Peyer's patch (tissue), 4 donors: ENCODE measurements at places on chromosomes 5 and 9.

GRCh38 chr9:126205265-126205664 is 121.4 kb upstream of the MVB12B start:
- no peaks in the 10 kb centered on the region for H3K4me1 ChIP-seq
- no peaks in the 10 kb centered on the region for H3K36me3 ChIP-seq
- no peak overlapping the region for H3K27ac ChIP-seq
- no peaks in the 10 kb centered on the region for H3K27me3 ChIP-seq

DNA sequence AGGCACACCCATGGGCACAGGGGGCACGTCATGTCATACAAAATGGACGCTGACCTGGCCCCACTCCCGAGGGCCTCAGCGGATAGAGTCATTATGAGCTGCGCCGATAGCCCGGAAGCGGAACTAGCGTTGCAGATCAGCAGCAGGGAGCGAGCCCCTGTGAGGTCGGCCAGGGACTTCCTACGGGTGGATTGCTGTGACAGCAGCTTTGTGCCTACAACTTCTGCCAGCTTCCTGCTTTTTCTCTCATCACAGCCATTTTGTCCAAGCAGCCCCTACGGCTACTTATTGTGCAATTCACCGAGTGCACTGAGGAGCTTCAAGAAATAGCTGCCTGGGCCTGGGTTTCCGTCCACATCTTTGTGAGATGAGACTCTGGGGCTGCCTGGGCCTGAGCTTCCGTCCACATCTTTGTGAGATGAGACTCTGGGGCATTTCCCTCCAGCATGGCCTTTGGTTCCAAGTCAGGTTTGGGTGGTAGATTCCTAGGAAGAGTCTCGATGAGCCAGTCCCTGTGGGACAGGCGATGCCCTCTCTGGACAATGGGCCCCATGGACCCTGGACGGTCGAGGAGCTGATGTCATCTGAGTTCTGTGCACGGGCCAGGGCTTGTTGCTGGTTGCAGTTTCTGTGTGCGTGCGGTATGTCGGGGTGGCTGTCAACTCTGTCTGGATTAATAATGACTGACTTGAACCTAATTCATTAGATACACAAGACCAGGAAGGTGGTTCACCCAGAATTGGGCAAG is 67.0 kb upstream of the GNE start:
- H3K36me3 ChIP-seq = no peaks in the 10 kb centered on the region
- no peak overlapping the region for H3K4me3 ChIP-seq
- no peak for DNase-seq
- no peak overlapping the region for H3K27ac ChIP-seq
- H3K4me1 ChIP-seq = peaks cover 6% of the 10 kb centered on the region
- H3K27me3 ChIP-seq = no peaks in the 10 kb centered on the region

- H3K36me3 ChIP-seq = no peaks in the 10 kb centered on the region
- peak; percentile 62 for DNase-seq
- peak overlapping the region; percentile 36 for H3K27ac ChIP-seq
- H3K27me3 ChIP-seq = no peaks in the 10 kb centered on the region
- no peaks in the 10 kb centered on the region for H3K4me1 ChIP-seq
- no peak overlapping the region for H3K4me3 ChIP-seq
These were observed 29.6 kb downstream of the MAML1 start for GRCh38 chr5:179762079-179762780.

DNA sequence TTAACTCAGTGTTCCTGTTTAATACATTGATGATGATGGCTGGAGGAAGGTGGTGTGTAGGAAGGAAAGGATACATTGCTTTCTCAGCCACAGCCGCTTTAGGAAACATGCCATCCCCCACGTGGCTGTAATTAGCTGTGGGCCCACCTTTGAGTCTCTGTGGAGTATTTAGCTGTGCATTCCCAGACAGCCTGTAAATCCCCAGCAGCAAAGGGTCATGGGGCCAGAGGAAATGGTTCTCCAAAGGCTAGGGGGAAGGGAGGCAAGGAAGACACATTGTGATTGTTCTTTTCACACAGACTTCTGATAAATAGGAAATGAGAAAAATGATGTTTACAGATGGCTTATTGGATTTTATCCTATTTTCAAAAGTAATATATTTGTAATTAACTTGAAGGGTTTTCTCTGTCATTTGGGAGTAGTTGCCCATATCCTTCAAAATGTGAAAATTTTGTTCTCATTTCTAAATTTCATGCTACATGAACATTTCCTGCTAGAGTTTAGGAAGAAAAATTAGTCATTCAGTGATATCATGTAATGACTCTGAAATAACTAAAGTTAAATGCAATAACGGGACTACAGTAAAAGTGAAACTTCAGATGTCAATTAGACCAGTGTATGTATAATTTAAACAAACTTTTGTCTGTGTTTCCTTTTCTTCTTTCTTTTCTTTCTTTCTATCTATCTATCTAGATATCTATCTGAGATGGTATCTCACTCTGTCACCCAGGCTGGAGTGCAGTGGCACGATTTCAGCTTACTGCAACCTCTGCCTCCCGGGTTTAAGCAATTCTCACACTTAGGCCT is 24.3 kb upstream of the F2R start:
- H3K4me1 ChIP-seq = peaks cover 15% of the 10 kb centered on the region
- peaks cover 23% of the 10 kb centered on the region for H3K36me3 ChIP-seq
- H3K4me3 ChIP-seq = no peak overlapping the region
- no peak overlapping the region for H3K27ac ChIP-seq
- no peak for DNase-seq

- no peaks in the 10 kb centered on the region for H3K27me3 ChIP-seq
- no peak overlapping the region for H3K4me3 ChIP-seq
- DNase-seq = no peak
- no peaks in the 10 kb centered on the region for H3K4me1 ChIP-seq
- no peaks in the 10 kb centered on the region for H3K36me3 ChIP-seq
- H3K27ac ChIP-seq = no peak overlapping the region
These were observed 91.6 kb downstream of the UBE2QL1 start for GRCh38 chr5:6540111-6540827.

DNA sequence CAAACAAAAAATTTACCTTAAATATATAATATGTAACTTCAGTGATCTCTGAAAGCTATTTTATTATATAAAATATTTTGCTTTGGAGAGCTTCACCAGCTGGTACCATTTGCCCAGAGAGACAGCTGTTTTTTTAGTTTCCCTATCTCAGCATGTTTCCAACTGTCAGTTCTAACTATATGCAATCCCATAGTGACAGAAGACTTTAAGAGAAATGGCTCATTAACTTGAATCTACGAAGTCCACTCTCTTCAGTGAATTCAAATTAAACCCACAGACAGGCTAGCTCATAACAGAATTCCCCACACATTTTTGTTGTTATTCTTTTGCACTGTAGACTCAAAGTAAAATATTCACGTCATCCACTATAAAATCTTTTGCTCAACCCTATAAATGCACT is 251.8 kb upstream of the POU5F2 start:
- H3K27me3 ChIP-seq = no peaks in the 10 kb centered on the region
- no peak overlapping the region for H3K27ac ChIP-seq
- no peaks in the 10 kb centered on the region for H3K4me1 ChIP-seq
- no peak overlapping the region for H3K4me3 ChIP-seq

DNA sequence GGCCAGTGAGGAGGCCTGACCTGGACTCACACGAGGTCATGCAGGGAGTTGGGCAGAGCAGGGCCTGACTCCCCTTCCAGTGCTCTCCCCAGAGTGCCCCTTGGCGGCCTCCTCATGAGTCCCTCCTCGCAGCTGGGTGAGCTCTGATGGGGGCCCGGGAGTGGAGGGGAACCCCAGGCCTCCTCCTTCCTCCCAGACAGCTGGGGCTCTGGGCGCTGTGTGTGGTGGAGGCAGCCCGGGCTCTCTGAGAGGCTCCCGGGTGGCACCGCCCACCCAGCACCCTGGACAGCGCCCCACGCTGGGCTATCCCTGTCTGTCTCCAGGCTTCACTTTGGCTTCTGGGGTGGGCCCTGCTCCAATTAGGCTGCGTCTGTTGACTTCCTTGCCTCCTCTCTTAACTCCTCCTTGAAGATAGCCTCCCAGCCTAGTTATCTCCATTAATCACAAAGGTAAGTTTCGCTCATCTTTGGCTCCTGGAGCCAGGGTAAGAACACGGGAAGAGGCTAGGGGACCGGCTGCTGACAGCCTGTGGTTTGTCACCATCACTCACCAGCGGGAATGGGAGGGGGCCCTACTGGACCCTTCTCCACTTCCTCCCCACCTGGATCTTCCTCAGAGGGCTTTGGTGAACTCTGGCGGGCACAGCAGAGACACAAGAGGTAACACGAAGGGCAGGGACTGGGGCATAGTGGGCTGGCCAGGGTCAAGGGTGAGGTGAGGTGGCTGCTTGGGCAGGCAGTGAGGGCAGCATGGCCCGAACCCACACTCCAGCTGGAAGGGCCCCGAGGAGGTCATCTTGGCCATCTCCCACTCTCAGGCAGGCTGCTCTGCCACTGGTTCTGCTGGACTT is 13.1 kb downstream of the PSD2 start:
- no peaks in the 10 kb centered on the region for H3K27me3 ChIP-seq
- no peak for DNase-seq
- no peaks in the 10 kb centered on the region for H3K36me3 ChIP-seq

GRCh38 chr5:92505925-92506324 is 1075.1 kb downstream of the NR2F1-AS1 start:
- H3K27ac ChIP-seq = no peak overlapping the region
- DNase-seq = no peak
- no peaks in the 10 kb centered on the region for H3K36me3 ChIP-seq
- no peaks in the 10 kb centered on the region for H3K4me1 ChIP-seq
- H3K27me3 ChIP-seq = no peaks in the 10 kb centered on the region

GRCh38 chr5:127192836-127193338 is 97.7 kb upstream of the MEGF10 start:
- no peaks in the 10 kb centered on the region for H3K4me1 ChIP-seq
- H3K36me3 ChIP-seq = no peaks in the 10 kb centered on the region
- no peak overlapping the region for H3K27ac ChIP-seq
- DNase-seq = no peak
- no peaks in the 10 kb centered on the region for H3K27me3 ChIP-seq
- no peak overlapping the region for H3K4me3 ChIP-seq

GRCh38 chr5:67201897-67202549 is 5.4 kb upstream of the CD180 start:
- no peak for DNase-seq
- no peaks in the 10 kb centered on the region for H3K4me1 ChIP-seq
- H3K36me3 ChIP-seq = no peaks in the 10 kb centered on the region
- no peak overlapping the region for H3K27ac ChIP-seq
- H3K27me3 ChIP-seq = no peaks in the 10 kb centered on the region
- H3K4me3 ChIP-seq = no peak overlapping the region

GRCh38 chr5:155839251-155840037 is 487.5 kb upstream of the SGCD start:
- no peak for DNase-seq
- H3K36me3 ChIP-seq = no peaks in the 10 kb centered on the region
- H3K27me3 ChIP-seq = no peaks in the 10 kb centered on the region
- no peak overlapping the region for H3K27ac ChIP-seq
- H3K4me1 ChIP-seq = no peaks in the 10 kb centered on the region

DNA sequence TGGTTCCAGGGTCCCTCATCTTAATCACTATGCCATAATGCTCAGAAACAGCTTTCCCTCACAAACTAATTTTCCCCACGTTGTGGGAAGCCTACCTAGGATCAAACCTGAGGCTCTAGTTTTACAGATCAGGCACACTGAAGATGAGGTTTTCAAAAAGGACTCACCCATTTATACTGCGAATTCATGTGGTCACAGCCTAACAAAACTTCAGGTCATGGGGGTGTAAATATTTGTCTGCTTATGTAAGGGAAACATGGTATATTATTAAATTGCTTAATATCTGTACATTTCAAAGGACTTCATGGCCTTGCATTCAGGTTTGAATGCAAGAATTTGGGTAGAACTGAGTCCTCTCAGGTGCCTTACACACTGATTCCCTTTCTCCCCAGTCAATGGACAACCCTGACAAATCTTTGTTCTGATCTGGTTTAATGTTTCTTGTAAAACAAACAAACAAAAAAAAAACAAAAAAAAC is 12.1 kb downstream of the ZFAND5 start:
- no peak for DNase-seq
- H3K27ac ChIP-seq = no peak overlapping the region
- H3K27me3 ChIP-seq = no peaks in the 10 kb centered on the region
- H3K36me3 ChIP-seq = peaks cover 38% of the 10 kb centered on the region
- no peaks in the 10 kb centered on the region for H3K4me1 ChIP-seq

DNA sequence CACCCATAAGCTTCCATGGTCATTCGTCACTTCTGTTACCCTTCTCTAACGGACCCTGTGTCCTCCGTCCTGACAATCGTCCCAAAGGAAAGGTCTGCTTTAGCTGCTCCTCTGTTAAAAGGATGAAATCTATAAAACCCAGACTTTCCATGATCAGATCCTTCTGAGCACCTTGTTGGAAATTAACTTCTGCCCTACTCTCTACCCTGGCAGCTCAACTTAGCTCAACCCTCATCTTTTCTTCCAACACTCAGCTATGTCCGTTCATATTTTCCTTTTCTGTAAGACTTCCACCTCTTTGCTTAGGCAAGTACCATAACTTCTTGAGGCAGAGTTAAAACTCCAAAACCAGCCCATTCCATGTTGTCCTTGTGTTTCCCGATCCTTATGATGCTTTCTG is 205.4 kb downstream of the SPATA31A6 start:
- no peak overlapping the region for H3K4me3 ChIP-seq
- no peaks in the 10 kb centered on the region for H3K27me3 ChIP-seq
- DNase-seq = no peak
- H3K36me3 ChIP-seq = no peaks in the 10 kb centered on the region

GRCh38 chr5:99320436-99320835 is 391.6 kb upstream of the CHD1 start:
- H3K27me3 ChIP-seq = no peaks in the 10 kb centered on the region
- DNase-seq = no peak
- H3K4me3 ChIP-seq = no peak overlapping the region
- H3K36me3 ChIP-seq = no peaks in the 10 kb centered on the region

GRCh38 chr9:87829756-87830155 is 52.9 kb upstream of the SPATA31E1 start:
- no peaks in the 10 kb centered on the region for H3K36me3 ChIP-seq
- no peak overlapping the region for H3K27ac ChIP-seq
- no peaks in the 10 kb centered on the region for H3K27me3 ChIP-seq
- no peak overlapping the region for H3K4me3 ChIP-seq
- no peaks in the 10 kb centered on the region for H3K4me1 ChIP-seq
- DNase-seq = no peak

DNA sequence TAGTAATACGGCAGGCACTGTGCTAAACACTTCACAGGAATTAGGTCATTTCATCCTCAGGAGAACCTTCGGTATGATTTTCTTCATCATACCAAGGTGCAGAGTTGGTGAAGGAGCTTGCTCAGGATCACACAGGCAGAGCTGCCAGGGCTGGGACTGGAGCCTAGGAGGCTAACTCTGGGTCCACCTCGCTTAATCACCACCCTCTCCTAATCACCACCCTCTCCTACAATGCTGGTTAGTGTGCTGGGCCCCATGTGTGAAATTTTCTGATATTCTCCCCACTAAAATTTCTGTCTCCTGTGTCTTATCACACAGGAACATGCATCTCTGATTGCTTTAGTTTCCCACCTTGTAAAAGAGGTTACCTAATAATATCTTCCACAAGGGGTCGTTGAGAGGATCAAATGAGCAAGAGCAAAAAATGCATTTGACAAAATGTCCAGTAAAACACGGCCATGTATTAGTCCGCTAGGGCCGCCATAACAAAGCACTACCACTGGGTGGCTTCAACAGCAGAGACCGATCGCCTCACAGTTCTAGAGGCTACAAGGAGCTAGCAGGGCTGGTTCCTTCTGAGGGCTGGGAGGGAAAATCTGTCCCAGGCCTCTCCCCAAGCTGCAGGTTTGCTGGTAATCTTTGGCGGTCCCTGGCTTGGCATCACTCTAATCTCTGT is 128.2 kb upstream of the NFIB start:
- no peak for DNase-seq
- no peaks in the 10 kb centered on the region for H3K27me3 ChIP-seq
- no peak overlapping the region for H3K4me3 ChIP-seq
- H3K27ac ChIP-seq = no peak overlapping the region
- H3K4me1 ChIP-seq = no peaks in the 10 kb centered on the region
- H3K36me3 ChIP-seq = no peaks in the 10 kb centered on the region
